ENCODE measurements at places on chromosomes 3 and 15. TPM values are rescaled to one million over a fixed set of nuclear protein-coding genes. Genes with fewer than 3 reads are reported as not detected.

DNA sequence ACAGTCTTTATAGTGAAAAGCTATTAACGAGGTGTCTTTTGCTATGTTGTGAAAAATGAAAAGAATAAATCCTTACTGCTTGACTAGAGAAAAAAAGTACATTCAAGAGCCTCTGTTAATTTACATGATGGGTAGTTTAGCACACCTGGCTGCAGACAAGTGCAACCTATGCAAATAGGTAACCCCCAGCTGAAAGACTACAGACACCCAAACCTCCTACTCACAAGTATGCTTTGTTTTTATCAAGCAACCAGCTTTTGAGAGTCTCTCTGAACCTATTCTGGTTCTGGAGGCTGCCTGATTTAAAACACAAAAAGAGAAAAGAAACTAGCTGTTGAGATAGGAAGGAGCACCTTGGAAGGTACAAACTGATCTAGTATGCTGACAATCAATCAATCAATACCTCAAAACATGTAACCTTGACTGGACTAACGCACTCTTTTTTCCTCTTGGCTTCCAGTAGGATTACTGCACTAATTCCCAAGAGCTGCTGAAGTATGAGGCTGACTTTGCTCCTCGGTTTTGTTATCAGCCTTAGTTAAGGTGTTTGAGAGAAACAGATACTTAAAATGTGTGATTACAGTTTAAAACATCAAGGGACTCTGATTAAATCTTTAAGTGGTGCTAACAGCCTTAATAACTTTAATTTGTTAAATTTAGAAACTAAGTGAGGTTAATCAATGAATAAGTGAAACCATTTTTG is 63.6 kb downstream of the OSBPL10 start:
- peak overlapping the region; percentile 2 for H3K4me3 ChIP-seq
- peaks cover 14% of the 10 kb centered on the region for H3K36me3 ChIP-seq
- peak overlapping the region; percentile 26 for H3K27ac ChIP-seq
- DNase-seq = no peak
- H3K27me3 ChIP-seq = no peaks in the 10 kb centered on the region

GRCh38 chr15:57649138-57649537 is 57.4 kb upstream of the POLR2M start:
- no peak for DNase-seq
- H3K27me3 ChIP-seq = peaks cover 2% of the 10 kb centered on the region
- H3K36me3 ChIP-seq = no peaks in the 10 kb centered on the region
- no peak overlapping the region for H3K4me3 ChIP-seq
- H3K4me1 ChIP-seq = peaks cover 20% of the 10 kb centered on the region

GRCh38 chr3:49265661-49266386 is 11.2 kb downstream of the C3orf62 start:
- no peak overlapping the region for H3K4me3 ChIP-seq
- DNase-seq = no peak
- H3K27ac ChIP-seq = no peak overlapping the region
- peaks cover 23% of the 10 kb centered on the region for H3K36me3 ChIP-seq
- H3K4me1 ChIP-seq = no peaks in the 10 kb centered on the region

DNA sequence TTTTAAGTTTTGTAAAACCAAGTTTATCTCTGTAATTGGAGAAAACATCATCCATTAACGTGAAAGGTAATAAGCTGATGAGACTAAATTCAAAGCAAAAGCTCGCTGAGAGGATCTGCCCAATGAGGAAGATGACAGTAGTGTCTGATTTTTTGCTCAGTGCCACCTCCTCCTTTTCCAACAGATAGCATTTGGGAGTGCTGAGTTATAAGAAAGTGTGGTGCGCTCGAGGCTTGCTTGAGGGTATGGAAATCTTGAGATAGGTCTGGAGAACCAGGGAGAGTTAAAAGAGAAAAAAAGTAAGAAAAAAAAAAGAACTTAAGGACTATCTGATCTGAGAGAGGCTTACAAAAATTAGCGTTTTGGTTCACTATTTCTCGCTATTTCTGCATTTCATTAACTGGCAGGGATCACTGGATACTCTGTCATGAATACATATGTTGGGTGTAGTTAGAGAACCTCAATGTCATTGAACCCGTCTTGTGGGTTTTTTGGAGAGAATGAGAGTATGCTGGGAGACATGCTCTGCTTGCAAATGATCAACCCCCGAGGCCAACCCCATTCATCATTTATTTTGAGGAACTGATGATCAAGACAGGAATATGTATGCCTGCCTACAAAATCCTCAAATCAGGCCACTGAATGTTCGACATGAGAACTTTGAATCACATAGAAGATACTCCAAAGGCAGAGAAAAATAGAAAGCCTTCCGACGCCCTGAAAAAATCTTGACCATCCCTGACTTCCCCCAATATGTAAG is 973 bp upstream of the USP13 start:
- H3K27ac ChIP-seq = peak overlapping the region; percentile 72
- peak overlapping the region; percentile 80 for H3K4me3 ChIP-seq
- H3K4me1 ChIP-seq = peaks cover 27% of the 10 kb centered on the region
- H3K36me3 ChIP-seq = peaks cover 2% of the 10 kb centered on the region

Gene CGNL1
- not detected for total RNA-seq

Gene CRABP1
- not detected for total RNA-seq

Measured in activated T-helper 1 cell treated with anti-CD3 and anti-CD28 coated beads, Interleukin-12 subunit alpha, Interleukin-12 subunit beta, Interleukin-2, Interleukin-4 antibody, amounts not matched to agents 30 ng/mL and 10 ng/mL and 1 ng/mL, durations not matched to agents 14 hours and 24 hours and 36 hours (primary cell).